ENCODE measurements at places on chromosomes 16 and 17.

- DNase-seq, result no peak
Measured at GRCh38 chr17:5123343-5124124, 7.7 kb downstream of the USP6 start.

GRCh38 chr16:30027588-30028437, 3.3 kb downstream of the TLCD3B start:
- no peak for DNase-seq

- no peak for DNase-seq
Measured at GRCh38 chr17:79948945-79949655, 86.6 kb downstream of the TBC1D16 start.

- DNase-seq, result no peak
Measured at GRCh38 chr16:29686740-29687332, 7.9 kb downstream of the QPRT start.

GRCh38 chr17:71846561-71847110, 274.2 kb upstream of the SOX9 start:
- no peak for DNase-seq

DNA sequence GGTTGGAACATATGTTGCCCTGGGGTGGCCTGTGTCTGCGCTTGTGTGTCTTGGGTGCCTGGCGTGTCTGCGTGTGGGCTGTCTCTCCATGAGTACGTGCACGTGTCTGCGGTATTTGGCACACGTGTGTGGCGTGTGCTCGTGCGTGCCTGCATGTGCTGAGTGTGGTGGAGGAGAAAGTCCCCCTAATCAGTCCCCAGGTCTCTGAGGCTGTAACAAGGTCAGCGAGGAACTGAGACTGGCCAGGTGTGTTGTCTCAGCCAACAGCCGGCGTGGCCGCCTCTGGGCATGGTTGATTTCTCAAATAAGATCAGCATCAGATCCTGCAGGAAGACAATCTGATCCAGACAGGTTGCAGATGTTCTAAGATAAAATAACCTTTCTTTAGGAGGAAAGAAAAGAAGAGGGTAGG, 3.5 kb upstream of the CPNE7 start:
- DNase-seq, result no peak

GRCh38 chr16:30184096-30184890, 891 bp downstream of the CORO1A start:
- no peak for DNase-seq

DNA sequence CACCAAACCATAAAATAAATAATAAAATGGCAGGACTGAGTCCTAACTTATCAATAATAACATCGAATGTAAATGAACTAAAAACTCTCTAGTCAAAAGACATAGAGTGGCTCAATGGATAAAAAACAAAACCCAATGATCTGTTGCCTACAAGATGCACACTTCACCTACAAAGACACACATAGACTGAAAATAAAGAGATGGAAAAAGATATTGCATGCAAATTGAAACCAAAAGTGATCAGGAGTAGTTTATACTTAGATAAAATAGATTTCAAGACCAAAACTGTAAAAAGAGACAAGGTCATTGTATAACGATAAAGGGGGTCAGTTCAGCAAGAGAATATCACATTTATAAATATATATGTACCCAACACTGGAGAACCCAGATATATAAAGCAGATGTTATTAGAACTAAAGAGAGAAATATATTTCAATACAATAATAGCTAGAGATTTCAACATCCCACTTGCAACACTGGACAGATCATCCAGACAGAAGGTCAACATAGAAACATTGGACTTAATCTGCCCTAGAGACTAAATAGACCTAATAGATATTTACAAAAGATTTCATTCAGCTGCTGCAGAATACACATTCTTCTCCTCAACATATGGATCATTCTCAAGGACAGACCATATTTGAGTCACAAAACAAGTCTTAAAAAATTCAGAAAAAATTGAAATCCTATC, 29.8 kb downstream of the SLC47A2 start:
- DNase-seq, result no peak

DNA sequence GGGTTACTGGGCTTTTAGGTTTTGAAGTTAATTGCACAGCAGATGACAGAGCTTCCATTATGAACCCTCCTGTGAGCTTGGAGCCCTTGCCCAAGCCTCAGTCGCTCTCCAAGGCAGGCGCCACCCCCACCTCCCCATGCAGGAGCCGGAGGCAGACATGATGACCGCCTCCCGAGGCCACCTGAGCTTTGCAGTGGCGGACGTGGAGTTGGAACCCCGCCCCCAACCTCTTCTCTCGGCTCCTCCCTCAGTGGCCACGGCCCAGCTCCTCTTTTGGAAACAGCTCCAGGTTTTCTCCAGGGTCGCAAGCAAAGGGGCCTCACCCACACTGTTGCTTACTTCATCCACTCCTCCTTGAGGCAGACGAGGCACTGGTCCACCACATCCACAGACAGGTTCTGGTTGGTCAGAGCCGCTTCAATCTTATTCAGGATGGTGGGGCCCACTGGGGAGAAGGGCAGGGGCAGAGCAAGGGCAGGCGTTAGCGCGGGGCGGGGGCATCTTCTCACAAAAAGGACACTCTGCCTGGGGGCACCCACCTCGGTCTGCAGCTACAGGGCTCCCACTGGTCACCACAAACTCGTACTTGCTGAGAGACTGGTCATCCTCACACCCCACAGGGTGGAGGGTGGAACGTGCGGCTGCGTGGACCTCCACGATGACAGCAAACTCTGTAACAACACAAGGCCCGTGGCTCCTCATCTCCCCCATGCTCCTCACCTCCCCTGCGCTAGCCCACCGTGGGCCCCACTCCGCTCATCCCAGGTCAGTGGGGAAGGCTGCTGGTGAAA, 8.7 kb upstream of the PLD6 start:
- DNase-seq, result no peak

All from COLO829 (cell line).